ENCODE measurements at places on chromosomes 16 and 17.

DNA sequence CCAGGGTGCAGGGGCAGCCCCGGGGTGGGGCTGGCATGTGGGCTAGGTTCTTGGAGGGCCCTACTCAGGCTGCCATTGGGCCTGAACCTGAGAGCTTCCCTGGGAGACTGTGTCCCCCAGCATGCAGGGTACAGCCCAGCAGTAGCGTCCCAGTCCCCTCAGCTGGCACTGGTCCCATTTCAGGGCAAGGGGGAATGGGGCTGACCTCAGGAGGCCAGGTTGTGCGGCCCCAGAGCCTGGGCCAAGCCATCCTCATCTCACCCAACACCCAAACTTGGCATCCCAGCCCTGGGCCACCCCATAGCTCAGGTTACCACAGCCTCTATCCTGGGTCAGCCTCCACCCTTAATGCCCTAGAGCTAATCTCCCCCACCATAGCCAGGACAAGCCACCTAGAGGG is 6.3 kb downstream of the PLXDC1 start:
- no peak for DNase-seq

GRCh38 chr17:43695970-43696865 is 34.5 kb upstream of the MEOX1 start:
- DNase-seq, result no peak

- no peak for DNase-seq
Measured at GRCh38 chr17:61381537-61381936, 18.1 kb upstream of the TBX2 start.

DNA sequence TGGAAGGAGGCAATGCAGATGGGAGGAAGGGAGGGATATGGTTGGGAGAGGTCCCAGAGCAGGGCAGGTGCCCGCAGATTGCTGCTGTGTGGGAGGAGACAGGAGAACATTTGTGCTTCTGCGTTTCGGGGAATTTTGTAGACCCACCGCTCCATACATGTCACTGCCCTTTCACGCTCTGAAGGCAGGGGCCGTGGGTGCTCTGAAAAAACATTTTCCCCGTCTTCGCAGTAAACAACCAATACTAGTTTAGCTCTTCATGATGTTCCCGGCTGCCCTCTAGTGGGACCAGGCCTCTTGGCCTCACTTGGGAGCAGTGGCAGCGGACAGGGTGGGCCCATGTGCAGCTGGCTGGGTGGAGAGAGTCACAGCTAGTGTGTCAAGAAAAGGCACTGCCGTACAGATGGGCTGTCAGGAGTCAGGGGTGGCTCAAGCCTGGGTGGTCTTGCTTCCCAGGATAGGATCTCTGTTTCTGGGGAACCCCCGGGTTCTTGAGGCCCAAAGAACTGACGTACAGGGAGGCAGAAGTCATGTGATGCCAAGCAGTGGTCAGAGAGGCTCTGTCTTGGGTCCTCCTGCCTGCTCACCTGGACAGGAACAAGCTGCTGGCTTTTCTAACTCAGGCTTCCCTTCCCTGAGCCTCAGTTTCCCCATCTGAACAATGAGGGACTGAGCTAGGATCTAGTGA is 46.5 kb upstream of the CPNE2 start:
- DNase-seq, result peak; percentile 23

Measured in AG09319 (cell line).